Stimulated activated CD4-positive, alpha-beta T cell treated with anti-CD3 and anti-CD28 coated beads, TNF-alpha, amount 100 ng/mL, for 48 hours (primary cell): ENCODE measurements at places on chromosomes 4 and X.

DNA sequence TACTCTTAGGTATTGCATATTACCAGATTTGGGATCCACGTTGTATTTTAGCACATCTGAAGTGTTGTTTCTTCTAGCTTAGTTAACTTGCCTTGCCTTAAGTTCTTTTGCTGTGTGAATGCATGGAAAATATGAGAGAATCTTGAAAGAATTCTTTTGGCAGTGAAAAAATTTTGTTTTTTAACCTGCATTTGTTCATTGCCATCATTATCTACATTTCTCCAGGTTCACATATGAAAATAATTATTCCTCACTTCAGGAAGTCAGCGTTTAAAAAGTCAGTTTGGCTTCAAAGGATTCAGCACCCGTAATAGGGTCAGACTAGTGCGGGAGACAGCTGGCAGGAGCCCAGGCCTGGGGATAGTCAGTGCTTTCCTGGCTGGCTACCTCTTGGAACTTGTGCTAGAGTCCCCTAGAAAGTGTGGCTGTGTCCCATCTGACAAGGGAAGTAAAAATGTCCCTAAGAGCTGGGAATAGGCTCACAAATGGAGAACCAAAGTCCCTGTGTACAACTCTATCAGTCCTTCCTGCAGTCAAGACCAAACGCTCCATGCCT lies 251.9 kb upstream of the KLF3 start:
- no peak for DNase-seq

DNA sequence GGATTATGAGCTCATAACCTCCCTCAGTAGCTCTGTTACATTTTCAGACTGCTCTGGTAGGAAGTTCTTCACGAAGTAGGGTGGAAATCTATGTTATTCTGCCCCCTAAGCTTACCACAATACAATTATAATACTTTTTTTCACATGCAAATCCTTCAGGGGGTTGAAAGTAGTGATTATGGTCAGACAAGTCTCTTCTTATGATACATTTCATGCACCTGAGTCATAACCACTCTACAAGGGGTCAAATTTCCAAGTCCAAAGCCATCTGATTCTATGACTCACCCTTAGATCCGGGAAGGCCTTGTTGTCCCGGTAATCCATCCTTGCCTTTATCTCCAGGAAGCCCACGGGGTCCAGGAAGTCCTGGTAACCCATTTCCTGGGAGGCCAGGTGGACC lies 95.2 kb downstream of the ATG4A start:
- no peak for DNase-seq

DNA sequence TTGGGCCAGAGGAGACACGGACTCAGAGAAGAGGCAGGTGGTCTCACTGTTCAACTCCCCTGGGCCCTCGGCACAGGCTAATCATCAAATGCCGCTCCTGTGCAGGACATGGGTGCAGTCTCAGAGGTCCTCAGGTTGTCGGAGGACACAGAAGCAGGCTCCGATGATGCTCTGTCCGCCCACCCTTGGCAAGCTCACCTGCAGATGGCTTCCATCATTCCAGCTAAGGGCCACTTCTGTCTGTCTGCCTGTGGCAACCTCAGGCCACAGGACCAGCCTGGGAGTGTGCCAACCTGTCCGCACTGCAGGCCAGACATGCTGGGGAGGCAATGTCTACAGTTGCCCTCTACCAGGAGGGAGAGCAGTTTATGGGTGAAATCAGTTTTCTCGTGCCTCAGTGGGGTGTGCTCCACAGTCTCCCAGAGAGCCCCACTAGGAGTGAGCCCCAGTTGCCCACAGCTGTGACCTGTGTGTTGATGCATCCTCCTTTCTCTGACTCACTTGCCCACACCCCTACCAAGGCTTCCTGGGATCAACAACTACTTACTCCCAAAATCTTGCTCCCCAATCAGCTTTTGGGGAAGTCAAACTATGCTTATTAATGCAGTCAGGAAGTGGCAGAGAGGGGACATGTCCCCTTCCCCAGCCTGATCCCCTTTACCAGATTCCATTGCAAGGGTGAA lies 55.9 kb downstream of the HTRA3 start:
- no peak for DNase-seq

DNA sequence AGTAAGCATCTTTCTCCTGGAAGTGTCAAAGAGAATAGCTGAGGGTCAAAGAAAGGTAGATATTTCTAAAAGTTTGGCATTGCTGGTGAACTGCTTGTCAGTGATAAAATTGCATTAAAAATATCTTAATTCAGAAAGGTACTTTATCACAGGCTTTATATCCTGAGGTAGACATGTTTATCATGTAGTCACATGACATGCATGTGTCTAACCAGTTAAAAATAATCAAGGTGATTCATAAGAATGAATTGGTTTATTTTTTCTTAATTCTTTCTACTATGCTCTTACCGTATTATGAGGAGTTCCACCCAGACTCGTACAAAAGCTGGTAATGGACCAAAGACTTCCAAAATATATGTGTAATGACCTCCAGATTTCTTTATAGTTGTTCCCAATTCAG lies 6.1 kb downstream of the SLC7A11 start:
- no peak for DNase-seq

DNA sequence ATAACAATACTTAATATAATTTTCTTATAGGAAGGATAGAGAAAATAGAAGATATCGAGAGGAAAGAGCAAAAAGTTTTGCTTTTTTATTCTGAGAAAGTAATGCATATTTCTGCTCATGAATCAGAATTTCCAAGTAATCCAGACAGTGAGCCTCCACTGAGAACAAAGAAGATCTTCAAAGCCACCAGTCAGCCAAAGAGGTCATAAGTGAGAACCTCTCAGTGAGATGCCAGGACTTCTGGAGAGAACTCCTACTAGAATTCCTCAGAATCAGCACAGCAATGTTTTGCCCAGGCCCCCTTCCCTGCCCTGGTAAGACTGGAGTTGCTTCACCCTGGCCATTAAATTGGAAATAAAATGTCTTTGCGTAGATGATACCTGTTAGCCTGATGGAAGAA lies 254.4 kb upstream of the FAT4 start:
- DNase-seq, result no peak

- DNase-seq, result no peak
These were observed 78.8 kb downstream of the TMEM164 start for GRCh38 chrX:110081740-110082139.

DNA sequence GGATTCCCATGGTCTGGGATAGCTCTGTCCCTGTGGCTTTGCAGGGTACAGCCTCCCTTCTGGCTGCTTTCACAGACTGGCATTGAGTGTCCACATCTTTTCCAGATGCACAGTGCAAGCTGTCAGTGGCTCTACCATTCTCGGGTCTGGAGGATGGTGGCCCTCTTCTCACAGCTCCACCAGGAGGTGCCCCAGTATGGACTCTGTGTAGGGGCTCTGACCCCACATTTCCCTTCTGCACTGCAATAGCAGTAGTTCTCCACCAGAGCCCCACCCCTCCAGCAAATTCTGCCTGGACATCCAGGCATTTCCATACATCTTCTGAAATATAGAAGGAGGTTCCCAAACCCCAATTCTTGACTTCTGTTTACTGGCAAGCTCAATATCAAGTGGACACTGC lies 50.2 kb upstream of the GRID2 start:
- no peak for DNase-seq

DNA sequence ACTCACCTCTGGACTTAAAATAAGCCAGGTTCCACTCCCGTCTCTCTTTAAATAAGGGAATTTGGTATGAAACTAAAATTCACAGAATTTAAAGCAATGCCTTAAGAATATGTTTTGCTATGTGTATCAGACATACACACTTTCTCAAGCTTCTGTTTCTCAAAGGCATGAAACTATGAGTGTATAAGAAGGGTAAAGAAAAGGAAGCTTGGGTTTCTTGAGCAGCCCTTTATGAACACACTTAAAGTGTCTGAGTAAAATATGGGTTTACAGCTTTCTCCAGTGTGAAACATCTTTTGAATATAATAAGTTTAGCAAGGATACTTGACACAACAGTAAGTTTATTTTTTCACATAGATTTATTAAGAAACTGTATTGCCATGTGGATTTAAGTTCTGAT lies 370.5 kb downstream of the TMA16 start:
- DNase-seq, result no peak

- DNase-seq, result no peak
These were observed 472.1 kb downstream of the TMA16 start for GRCh38 chr4:163966612-163967011.

GRCh38 chrX:29419774-29420553 lies 795.4 kb upstream of the MAGEB2 start:
- DNase-seq, result no peak

DNA sequence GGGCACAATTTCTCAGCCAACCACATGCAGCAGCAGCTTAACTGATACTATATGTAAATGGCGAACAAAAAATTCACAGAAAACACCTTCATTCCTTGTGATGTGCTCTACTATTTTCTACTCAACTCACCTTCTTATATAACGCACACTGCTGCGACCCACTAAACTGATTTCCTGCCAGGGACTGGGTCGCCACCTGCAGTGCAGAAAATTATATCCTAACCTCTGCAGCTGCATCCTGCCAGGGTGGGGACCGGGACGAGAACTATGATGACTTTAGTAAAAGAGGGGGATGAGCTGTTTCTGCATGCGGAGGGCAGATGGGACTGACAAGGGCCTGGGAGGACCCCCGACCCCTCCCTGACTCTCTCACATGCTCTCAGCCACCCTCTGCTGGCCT lies 27.4 kb downstream of the ABLIM2 start:
- DNase-seq, result no peak

DNA sequence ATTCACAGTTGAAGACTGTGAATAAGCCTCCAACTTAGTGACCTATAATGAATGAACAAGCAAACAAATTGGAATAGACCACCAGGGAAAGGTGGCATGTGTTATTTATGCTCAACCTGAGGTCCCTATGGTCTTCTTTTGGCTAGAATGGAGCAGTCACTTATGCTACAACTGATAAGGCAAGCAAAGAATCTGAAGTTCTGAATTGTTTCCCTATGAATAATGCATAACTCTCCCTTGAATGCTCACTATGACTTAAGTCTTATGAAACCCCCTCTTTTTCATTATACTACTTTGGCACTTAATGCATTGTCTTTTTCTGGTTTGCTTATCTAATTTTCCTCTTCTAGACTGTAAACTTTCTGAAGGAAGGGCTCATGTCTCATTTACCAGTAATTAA lies 2.6 kb downstream of the GIMD1 start:
- DNase-seq, result no peak
